ENCODE measurements at places on chromosomes 3 and 15.

DNA sequence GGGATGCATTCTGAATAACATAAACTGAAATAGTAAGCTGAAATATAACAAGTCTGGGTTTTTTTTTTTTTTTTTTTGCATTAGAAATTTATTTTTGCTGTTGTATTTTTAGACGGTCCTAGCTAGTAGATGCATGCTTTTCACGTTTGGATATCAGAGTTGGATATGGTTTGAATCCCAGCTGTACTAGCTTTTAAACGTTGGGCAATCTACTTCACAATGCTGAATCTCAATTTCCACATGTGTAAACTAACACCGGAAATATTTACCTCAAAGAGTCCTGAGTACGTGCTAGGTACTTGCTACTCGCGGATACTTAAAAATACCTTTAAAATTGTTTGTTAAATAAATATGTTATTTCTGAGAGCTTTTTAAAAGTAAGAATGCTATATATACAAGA is 139.8 kb downstream of the BBX start:
- no peak for DNase-seq

DNA sequence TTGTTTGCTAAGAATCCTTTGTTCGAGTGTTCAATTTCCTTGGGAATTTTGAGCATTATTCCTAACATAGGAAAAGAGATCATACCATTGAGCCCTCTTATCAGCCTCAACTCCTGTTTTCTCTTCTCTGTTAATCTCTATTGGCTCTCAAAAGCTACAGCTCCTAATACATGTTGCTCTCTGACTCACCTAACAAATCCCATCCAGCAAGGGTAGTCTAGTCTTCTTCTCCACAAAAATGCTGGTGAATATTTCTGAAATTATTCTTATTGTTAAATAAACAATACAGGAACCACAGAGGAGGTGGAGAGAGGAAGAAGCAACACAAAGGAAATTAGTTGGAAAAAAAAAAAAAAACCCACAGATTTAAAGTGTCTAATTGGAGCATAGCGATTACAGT is 325.8 kb upstream of the NAALADL2 start:
- DNase-seq, result no peak

- no peak for DNase-seq
These were observed 430.7 kb upstream of the RBMS3 start for GRCh38 chr3:28850186-28850585.

DNA sequence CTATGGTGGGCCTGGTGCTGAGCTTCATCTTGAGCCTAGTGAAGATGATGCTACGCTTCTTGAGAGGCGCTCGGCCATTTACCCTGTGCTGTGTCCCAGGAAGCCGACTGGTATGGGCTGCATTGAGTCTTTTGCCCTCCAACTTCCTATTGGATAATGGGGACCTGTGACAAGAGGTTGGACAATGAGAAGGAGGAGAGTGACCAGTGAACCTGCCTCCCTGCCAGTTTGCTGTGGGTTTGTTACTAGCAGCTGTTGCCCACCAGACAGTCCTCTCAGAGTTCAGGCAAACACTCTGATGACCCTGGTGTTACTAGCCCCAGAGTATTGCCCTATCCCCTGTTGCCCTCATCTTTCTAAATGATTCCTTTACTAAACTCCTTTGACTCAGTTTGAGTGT is 99.6 kb upstream of the PFN2 start:
- no peak for DNase-seq

GRCh38 chr15:71282076-71282475 is 166.8 kb downstream of the THSD4 start:
- no peak for DNase-seq

- peak; percentile 66 for DNase-seq
These were observed 55.6 kb downstream of the SMAD3 start for GRCh38 chr15:67120839-67121643.

DNA sequence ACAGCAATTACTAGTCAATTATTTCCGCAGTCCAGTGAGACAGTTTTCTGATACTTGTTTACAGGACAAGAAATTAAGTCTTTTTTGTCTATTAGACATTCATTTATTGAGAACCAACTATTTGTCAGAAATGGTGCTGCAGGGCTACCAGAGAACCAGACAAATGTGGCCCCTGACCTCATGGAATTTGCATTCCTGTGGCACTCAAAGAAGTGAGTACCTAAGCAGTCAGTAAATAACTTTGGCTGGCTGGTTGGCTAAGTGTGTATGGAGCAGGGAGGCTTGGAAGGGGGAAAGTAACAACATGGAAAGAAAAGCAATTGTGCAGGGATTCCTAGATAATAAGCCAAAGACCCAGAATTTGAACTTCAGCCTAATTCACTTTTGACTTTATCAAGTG is 837.0 kb upstream of the CFAP20DC start:
- DNase-seq, result no peak

DNA sequence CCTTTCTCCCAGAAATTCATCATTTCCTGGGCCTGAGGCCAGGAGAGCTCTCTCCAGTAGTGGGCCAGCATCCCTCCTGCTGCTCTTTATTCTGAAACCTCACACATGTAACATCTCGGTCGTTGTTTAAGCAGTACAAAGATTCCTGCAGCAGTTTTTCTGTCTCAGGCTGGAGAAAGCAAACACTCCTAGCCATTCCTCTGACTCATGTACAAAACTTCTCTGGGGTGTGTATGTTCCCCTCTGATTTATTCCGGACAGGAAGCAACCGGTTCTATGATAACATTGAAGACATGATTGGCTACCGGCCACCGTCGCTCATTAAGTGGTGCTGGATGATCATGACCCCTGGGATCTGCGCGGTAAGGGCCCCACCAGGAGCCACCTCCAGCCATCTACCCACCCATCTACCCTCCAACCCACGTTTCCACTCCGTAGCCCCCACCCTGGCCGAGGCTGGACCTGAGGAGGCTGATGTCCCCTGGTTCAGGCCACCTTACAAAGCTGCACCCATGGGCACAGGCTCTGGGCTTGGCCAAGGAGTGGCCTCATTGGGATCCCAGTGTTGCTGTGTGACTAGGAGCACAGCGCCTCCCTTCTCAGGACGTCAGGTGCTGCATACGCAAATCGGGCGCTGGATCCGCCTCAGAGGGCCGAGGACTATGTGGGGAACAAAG is 58.6 kb upstream of the SLC6A1 start:
- no peak for DNase-seq

DNA sequence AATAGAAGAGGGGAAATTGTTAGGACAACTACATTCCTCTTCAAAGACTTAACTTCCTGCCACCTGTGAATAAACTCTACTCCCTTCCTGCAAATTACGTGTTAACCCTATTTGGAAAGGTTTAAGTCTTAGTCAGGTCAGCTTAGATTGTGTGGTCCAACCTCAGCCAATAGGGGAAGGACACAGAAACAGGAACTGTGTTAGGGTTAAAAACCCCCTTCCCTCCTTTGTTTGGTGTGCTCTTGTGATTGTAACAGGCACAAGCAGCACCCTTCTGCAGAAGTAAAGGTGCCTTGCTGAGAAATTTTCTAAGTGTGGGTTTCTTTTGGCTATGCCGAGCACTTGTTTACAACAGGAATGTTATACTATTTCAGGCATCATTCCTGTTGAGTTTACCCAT is 45.0 kb upstream of the FSTL1 start:
- no peak for DNase-seq

- DNase-seq, result no peak
These were observed 195.9 kb upstream of the TBC1D5 start for GRCh38 chr3:17938313-17938712.

- no peak for DNase-seq
These were observed 169.2 kb downstream of the SQOR start for GRCh38 chr15:45804028-45804427.

GRCh38 chr3:121665488-121665887 is 4.8 kb upstream of the HCLS1 start:
- DNase-seq, result no peak

DNA sequence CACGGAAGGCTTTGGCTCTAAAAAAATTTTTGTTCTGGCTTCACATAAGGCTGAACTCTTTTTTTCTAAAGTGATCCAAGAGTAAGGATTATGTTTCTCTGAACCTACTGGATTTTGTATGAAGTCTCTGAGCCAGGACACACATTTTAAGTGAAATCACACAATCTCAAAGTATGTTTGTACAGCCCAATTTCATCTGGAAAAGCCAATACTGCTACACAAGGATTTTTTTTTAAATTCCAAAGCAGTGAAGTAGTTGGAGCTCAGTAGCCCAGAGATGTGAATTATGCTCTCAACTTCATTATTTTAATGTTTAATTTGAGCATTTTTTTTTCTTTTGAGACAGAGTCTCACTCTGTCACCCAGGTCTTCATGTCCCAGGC is 243.9 kb downstream of the FAM43A start:
- no peak for DNase-seq

DNA sequence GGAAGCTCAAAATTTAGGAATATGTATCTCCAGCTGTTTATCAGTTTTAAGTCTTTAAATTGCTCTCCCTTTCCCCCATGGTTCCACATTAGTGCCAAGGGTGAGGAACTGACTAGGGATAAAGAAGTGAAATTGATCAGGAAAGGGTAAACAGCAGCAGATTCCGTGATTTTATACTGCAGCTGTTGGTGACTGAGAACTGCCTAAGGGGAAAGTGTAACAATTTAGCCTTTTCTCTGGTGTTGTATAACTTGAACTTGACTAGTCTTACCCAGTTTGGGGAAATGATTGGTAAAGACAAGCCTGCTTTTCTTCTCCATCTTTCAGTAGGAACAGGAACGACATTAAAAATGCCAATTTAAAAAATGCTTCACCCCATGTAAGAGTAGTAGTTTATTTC is 5.0 kb downstream of the SPRED1 start:
- no peak for DNase-seq

- DNase-seq, result no peak
These were observed 161.6 kb upstream of the PDZRN3 start for GRCh38 chr3:73786321-73786807.

DNA sequence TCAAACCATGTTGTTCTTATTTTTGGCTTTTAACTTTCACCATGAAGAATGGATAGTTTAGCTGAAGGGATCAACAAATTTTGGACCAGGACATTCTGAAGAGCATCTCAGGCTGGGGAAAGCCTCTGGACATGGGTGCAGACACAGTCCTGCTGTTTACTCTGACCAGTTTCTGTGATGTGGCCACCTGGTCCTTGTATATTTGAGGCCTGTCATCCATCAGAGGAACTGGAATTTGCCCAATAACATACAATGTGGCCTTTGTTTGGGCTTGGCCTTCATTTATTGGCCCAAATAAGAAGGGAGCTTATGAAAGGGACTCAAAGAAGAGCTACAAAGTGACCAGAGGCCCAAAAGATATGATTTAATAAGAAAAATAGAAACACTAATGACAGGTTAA is 127.9 kb downstream of the MYRIP start:
- DNase-seq, result no peak

DNA sequence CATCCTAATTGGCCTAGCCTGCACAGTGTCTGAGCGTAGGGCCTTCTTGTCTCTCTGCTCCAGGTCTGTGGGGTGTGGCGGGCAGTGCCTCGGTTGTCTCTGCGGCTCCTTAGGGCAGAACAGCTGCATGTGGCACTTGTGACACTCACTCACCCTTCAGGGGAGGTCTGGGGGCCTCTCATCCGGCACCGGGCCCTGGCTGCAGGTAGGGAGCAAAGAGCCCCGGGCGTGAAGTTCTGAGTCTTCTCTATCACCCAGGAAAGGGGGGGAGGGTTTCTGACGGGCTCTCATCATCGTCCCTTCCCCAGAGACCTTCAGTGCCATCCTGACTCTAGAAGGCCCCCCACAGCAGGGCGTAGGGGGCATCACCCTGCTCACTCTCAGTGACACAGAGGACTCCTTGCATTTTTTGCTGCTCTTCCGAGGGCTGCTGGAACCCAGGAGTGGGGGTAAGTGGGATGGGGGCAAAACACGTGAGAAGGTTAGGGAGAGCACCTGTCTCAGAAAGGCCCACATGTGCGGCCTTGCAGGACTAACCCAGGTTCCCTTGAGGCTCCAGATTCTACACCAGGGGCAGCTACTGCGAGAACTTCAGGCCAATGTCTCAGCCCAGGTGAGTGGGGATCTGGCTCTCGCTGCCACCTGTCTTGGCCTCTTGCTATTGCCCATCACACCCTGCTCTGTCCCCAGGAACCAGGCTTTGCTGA is 2.6 kb downstream of the CHRD start:
- DNase-seq, result no peak

All from stimulated activated CD8-positive, alpha-beta memory T cell treated with anti-CD3 and anti-CD28 coated beads, Interleukin-4, amount 100 ng/mL, for 1 hour (primary cell).